ENCODE measurements at places on chromosomes 7 and 10.

DNA sequence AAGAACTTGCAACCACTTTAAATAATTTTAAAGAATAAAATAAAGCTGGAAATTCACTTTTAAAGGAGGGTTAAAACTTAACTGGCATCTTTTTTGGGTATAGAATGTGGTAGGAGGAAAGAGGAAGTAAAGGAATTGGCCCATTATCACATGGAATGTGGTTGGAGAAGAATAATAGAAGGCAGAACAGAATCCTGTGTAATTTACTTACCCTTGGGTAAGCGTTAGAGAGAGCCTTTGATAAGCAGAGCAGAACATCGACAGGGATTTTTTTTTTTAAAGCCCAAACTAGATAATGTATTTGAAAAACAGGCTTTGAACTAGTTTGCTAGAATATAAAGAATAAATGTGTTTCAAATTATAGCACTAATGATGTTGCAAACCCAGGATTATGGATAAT lies 199.8 kb upstream of the KIAA1217 start:
- DNase-seq: no peak

- DNase-seq: no peak
These were observed 154.8 kb downstream of the GRK5 start for GRCh38 chr10:119362122-119362521.

DNA sequence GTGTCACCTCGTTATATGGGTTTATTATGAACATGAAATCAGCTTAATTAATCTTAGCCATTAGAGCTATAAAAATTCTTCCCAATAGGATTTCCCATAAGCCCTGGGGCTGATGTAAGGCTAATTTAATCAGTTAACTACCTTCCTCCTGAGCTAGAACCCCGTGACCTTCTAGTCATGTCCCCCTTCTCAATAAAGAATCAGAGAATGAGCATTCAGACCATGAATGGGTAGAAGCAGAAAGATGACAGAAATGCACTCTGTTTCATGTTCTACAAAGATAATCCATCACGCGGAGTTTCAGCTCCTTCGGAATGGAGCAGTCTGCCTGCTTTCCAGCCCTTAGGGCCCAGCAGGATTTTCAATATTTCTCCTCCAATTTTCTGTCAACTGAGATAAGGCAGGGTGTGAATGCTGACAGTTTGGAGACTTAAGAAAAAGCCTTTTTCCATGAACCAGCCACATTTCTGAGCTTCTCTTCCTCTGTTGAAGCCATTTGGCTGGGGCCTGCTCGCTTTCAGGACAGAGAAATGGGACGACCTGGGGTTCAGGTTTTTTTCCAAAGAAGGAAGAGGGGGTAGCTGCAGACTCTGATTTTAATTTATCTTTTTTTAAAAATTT lies 211.0 kb downstream of the NEBL start:
- no peak for DNase-seq

- no peak for DNase-seq
These were observed 175.2 kb upstream of the ASAH2 start for GRCh38 chr10:50426485-50426884.

DNA sequence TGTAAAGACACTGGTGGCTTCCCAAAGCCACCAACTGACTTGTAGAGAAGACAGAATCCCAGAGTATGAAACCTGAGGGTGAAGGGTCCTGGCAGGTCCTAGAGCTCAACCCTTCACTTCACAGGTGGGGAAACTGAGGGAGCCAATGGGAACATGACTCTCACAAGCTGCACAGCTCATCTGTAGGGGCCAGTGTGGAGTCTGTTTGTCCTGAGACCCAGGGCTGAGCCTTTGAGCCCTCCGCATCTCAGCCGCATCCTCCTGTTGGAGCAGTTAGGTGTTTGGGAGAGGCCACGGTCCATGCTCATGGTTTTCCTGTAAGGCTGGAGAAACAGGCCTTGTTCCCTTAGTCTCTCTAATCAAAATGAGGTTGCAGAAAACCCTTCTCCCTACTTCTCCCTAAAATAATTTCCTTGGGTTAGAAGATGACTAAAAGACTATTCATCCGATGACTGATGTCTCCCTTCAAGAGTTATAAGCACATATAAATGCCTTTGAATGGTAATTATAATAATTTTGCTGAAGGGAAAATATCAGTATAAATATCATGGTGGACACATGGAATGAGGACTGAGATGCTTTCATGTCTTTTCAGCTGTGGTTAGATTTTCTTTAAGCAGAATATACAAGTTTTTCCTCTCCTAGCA lies 10.3 kb downstream of the HTRA1 start:
- DNase-seq: no peak

DNA sequence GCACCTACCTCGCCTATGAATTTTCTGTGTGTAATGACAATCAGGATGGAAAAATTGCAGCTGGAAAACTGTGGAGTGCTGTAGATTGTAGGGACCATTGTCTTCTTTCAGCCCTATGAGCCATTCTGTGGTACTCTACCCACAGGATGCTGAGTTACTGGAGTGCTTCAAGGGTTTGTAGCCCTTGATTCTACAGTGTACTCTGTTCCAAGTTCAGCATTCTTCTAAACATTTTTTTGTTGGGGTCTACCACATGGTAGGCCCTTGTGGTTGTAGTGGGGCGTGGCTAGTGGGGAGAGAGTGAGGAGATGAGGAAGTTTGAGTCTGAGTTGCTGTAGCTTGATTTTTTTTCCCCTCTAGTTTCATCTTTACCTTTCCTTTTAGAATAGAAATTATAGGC lies 33.5 kb downstream of the REEP3 start:
- DNase-seq: no peak

- DNase-seq: no peak
These were observed 816.2 kb downstream of the NRG3 start for GRCh38 chr10:82691211-82691610.

- DNase-seq: no peak
These were observed 27.7 kb upstream of the NMT2 start for GRCh38 chr10:15196021-15196834.

DNA sequence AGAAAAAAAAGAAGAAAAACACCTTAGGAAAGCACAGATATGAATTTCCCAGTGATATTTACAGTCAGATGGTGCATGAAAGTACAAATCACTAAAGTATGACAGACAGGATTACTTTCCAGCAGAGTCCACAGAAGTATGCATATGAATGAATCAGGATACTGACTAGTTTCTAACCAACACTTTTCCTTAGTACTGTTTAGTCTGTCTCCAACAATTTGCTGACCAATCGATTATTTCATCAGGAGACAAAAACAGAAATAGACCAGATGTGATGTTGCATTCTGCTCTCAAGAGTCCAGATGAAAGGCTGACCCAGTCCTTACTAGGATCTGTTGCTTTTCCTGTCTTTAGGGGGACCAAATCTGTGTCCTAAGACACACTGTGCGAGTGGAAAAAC lies 14.6 kb downstream of the SLC35B4 start:
- no peak for DNase-seq
